ENCODE measurements at places on chromosomes 11 and 22.

- no peak for DNase-seq
These were observed 84.7 kb upstream of the GDPD4 start for GRCh38 chr11:77386178-77386577.

DNA sequence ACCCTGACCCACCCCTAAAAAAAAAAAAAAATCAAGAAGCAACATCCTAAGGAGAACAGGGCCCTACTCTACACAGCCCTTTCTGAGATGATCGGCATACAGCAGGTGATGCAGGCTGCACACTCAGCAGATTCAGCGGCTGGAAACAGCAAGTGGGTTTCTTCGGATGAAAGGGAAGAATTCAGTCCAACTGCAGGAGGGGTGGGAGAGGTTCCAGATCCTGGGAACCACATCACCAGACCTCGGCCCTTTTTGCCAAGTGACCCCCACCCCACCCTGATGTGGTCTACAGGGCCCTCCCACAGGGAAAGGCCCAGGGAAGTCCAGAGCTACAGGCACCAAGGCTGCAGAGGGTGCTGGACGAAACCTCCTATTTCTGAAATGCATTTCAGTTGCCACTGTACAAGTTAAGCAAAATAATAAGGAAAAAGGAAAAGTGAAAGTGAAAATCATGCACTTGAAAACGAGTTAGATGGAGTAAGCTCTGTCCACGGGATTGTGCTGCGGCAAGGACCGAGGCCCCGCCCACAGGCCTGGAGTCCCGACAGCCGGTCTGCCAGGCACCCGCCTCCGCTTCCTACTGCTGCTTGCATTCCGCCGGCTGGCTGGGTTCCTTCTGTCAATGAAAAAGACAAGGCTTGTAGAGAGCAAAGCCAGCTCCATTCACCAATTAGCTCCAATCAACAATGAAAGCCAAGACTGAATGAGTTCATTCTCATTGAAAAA is 16.0 kb upstream of the PHLDA2 start:
- no peak for DNase-seq

DNA sequence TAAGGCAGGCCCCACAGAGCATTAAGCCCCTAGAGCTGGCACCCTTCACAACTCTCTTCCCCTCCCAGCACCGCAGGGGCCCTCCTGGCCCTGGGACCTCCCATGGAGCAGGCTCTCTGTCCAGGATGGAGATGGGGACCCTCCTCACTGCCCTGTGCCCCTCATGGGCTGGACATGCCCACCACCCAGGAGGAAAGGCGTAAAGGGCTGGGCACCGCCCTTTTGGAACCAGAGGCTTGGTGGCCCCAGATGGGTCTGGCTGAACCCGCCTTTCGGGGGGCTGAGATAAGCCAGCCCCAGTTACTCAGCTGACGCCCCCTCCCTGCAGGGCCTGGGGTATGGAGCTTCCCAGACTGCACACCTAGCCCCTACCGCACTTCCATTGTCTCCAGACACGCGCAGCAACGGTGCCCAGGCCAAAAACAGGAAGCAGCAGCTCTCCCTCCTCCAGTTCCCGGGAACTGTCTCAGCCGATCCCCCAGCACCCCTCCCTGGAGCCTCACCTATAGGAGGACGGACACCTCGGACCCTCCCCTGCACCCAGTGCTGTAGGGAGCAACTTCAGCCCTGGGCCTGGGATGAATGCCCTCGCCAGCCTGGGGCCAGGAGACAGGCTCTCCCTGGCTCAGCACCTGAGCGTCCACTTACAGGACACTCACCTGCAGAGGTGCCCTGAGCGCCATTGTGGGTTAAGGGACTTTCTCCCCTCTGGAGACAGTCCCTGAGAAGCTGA is 1.6 kb upstream of the SUSD2 start:
- no peak for DNase-seq

DNA sequence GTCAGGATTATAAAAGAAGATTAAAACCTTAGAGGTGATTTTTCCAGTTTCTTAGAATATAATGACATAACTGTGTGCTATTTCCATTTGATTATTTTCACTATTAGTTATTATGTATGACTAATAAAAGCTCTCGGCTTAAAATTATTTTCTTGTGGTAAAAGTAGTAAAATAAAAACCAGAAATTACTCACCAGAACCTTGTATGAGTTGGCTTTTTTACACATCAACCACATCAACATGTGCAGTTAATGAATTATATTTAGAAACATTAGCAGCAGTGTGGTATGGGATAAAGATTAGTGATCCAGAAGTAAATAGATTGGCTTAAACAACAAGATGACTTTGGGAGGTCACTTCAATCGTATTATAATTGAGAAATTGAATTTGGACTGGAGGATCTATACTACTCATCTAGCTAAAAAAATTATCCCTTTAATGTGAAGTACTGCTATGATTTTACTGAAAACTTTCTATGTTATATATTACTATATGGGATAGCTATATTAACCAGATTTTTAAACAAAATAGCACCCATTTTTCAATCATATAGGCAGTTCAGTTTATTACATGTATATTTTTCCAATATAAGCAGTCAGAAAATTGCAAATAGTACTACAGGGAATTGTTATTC is 2.8 kb upstream of the BCO2 start:
- DNase-seq, result no peak

DNA sequence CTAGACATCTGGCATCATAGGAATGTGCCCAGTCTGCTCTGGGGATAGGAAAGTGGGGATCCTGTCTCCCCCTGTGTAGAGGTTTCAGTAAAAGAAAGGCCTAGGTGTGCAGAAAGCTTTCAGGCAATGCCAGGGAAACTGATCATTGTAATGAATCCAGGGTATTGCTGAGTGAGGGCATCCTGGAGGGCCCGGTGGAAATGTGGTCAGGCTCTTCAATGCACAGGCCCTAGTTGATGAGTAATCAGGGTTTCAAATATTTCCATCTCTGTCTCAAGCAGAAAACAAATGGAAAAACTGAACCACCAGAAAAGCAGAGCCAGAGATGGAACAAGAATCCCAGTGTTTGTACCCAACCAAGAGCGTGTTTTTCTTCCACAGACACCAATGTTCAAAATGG is 2.0 kb downstream of the CD3E start:
- no peak for DNase-seq

DNA sequence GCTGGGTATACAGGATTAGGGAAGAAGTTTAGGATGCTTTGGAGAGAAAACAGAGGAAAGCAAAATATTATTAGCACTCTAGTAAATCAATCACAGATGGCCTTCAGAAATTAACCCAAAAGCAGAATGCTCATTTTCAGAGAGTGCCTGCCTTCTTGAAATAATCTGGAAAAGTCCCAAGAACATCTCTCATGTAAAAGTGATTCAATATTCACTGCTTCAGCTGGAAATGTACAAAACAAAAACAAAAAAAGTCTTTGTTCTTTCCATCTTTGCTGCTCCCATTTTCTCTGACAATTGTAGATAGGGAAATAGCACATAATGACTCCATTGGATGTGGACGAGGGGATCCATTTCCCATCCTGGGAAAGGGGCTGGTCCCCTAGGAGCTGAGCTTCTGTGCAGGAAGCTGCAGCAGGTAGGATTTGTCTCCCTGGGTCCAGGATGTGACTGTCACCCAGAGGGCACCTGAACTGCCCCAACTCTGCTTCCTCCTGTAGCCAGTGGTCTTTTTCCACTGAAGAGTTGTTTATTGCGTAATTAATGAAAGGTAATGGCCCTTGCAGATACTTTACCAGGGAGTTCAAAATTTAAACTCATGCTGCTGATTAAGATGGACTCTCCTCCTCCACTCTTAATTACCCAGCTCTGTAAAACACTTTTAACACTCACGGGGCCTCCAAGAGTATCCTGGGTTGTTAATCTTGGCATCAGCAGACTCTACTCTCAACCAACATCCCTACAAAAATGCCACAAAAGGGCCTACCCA is 57.9 kb downstream of the SC5D start:
- no peak for DNase-seq

GRCh38 chr22:39024519-39025308 is 3.8 kb downstream of the APOBEC3D start:
- DNase-seq, result no peak
